MM.1S (cell line): ENCODE measurements at places on chromosomes 7 and 10.
A peak's percentile ranks its signal among the peaks of the same experiment; 100 is the strongest.

- H3K27ac ChIP-seq = no peak overlapping the region
- peaks cover 12% of the 10 kb centered on the region for H3K4me1 ChIP-seq
- no peak overlapping the region for H3K4me3 ChIP-seq
- DNase-seq = peak; percentile 47
- H3K36me3 ChIP-seq = no peaks in the 10 kb centered on the region
- no peaks in the 10 kb centered on the region for H3K27me3 ChIP-seq
Measured at GRCh38 chr7:50416527-50417182, 33.5 kb downstream of the FIGNL1 start.

GRCh38 chr10:2401459-2401858 is 664.1 kb upstream of the ADARB2 start:
- no peak for DNase-seq
- no peak overlapping the region for H3K27ac ChIP-seq
- no peaks in the 10 kb centered on the region for H3K4me1 ChIP-seq

- H3K27ac ChIP-seq = no peak overlapping the region
- no peaks in the 10 kb centered on the region for H3K4me1 ChIP-seq
- H3K27me3 ChIP-seq = no peaks in the 10 kb centered on the region
- no peaks in the 10 kb centered on the region for H3K36me3 ChIP-seq
Measured at GRCh38 chr7:29956487-29956836, 33.1 kb downstream of the SCRN1 start.

DNA sequence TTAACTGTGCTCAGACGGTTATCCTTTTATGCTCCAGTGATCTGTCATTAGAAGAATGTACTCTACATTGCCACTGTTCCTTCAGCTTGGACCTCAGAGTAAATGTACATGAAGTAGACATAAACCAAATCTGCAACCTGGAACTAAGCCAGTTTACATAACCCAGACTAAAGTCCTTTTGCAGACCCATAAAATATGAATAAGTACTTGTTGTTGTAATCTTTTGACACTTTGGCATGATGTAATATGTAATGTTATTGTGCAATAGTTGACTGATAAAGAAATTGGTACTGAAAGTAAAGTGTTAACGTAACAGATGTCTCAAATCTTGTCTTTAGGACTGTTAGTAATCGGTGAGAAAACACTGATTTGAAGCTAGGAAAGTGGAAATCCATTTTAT is 115.8 kb upstream of the SORCS1 start:
- H3K27ac ChIP-seq = no peak overlapping the region
- no peaks in the 10 kb centered on the region for H3K36me3 ChIP-seq
- H3K4me1 ChIP-seq = no peaks in the 10 kb centered on the region
- H3K4me3 ChIP-seq = no peak overlapping the region

- H3K27ac ChIP-seq = no peak overlapping the region
- H3K36me3 ChIP-seq = peaks cover 14% of the 10 kb centered on the region; the same call in 1 of the 2 replicates
- DNase-seq = no peak
- no peaks in the 10 kb centered on the region for H3K4me1 ChIP-seq
Measured at GRCh38 chr10:102358712-102359382, 36.7 kb upstream of the NFKB2 start.

- H3K27ac ChIP-seq = peak overlapping the region; percentile 93
- no peaks in the 10 kb centered on the region for H3K36me3 ChIP-seq
- H3K4me3 ChIP-seq = peak overlapping the region; percentile 24
- H3K27me3 ChIP-seq = no peaks in the 10 kb centered on the region
- H3K4me1 ChIP-seq = peaks cover 30% of the 10 kb centered on the region
- DNase-seq = peak; percentile 93
Measured at GRCh38 chr7:158005531-158005930, 582.1 kb downstream of the PTPRN2 start.

- DNase-seq = no peak
- H3K27ac ChIP-seq = no peak overlapping the region
- H3K4me3 ChIP-seq = no peak overlapping the region
- H3K27me3 ChIP-seq = no peaks in the 10 kb centered on the region
Measured at GRCh38 chr10:117431160-117431559, 55.9 kb upstream of the PDZD8 start.

GRCh38 chr10:42149027-42149700 is 489.2 kb downstream of the ZNF33B start:
- H3K4me3 ChIP-seq = no peak overlapping the region
- no peaks in the 10 kb centered on the region for H3K4me1 ChIP-seq
- no peaks in the 10 kb centered on the region for H3K27me3 ChIP-seq
- no peaks in the 10 kb centered on the region for H3K36me3 ChIP-seq

- H3K4me1 ChIP-seq = no peaks in the 10 kb centered on the region
- H3K4me3 ChIP-seq = no peak overlapping the region
- DNase-seq = no peak
- no peaks in the 10 kb centered on the region for H3K36me3 ChIP-seq
- H3K27ac ChIP-seq = no peak overlapping the region
Measured at GRCh38 chr7:82549616-82550285, 106.2 kb upstream of the CACNA2D1 start.

GRCh38 chr10:116668018-116668417 is 47.3 kb downstream of the PNLIPRP2 start:
- DNase-seq = no peak
- H3K4me1 ChIP-seq = no peaks in the 10 kb centered on the region
- H3K27ac ChIP-seq = no peak overlapping the region
- no peaks in the 10 kb centered on the region for H3K36me3 ChIP-seq

DNA sequence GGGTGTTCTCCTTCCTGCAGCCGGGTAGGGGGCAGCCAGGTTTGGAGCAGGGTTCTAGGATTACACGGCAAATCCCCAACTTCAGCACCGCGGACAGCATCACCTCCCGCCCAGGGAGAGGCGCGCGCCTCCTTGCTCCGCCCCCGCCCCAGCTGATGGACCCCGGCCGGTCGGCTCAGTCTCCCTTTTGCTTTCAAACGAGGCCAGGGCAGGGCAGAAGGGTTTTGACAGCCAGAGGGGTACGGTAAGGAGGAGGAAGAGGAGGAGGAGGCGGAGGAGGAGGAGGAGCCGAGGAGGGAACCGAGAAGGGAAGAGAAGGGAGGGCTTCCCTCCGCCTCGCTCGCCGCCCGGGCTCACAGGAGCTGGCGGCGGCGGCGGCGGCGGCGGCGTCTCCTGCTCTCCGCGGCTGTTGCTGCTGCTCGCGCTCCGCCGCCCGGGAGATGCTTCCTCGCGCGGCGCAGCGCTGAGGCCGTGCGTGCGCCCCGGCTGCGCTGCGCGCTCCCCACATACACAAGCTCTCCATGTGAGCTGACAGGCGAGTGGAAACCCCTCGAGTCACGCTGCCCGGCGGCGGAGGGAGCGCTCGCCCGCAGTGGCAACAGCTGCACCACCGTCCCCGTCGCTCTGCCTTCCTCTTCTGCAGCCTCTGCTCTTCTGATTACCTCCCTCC is 615 bp upstream of the CNTNAP2 start:
- H3K27me3 ChIP-seq = no peaks in the 10 kb centered on the region
- no peak overlapping the region for H3K27ac ChIP-seq
- no peaks in the 10 kb centered on the region for H3K36me3 ChIP-seq

- no peak overlapping the region for H3K27ac ChIP-seq
- H3K36me3 ChIP-seq = no peaks in the 10 kb centered on the region
- DNase-seq = no peak
- no peaks in the 10 kb centered on the region for H3K4me1 ChIP-seq
Measured at GRCh38 chr7:43290978-43291377, 178.5 kb downstream of the HECW1 start.

- no peaks in the 10 kb centered on the region for H3K27me3 ChIP-seq
- H3K27ac ChIP-seq = no peak overlapping the region
- H3K4me3 ChIP-seq = no peak overlapping the region
- H3K4me1 ChIP-seq = no peaks in the 10 kb centered on the region
Measured at GRCh38 chr7:91579837-91580236, 300.7 kb downstream of the MTERF1 start.

GRCh38 chr10:29946953-29947700 is 112.3 kb downstream of the JCAD start:
- DNase-seq = no peak
- H3K27me3 ChIP-seq = no peaks in the 10 kb centered on the region
- no peak overlapping the region for H3K4me3 ChIP-seq
- no peak overlapping the region for H3K27ac ChIP-seq
- H3K4me1 ChIP-seq = no peaks in the 10 kb centered on the region

GRCh38 chr10:10552948-10553347 is 464.7 kb upstream of the CELF2 start:
- no peaks in the 10 kb centered on the region for H3K36me3 ChIP-seq
- H3K27me3 ChIP-seq = no peaks in the 10 kb centered on the region
- H3K4me3 ChIP-seq = no peak overlapping the region
- no peak overlapping the region for H3K27ac ChIP-seq
- DNase-seq = no peak

DNA sequence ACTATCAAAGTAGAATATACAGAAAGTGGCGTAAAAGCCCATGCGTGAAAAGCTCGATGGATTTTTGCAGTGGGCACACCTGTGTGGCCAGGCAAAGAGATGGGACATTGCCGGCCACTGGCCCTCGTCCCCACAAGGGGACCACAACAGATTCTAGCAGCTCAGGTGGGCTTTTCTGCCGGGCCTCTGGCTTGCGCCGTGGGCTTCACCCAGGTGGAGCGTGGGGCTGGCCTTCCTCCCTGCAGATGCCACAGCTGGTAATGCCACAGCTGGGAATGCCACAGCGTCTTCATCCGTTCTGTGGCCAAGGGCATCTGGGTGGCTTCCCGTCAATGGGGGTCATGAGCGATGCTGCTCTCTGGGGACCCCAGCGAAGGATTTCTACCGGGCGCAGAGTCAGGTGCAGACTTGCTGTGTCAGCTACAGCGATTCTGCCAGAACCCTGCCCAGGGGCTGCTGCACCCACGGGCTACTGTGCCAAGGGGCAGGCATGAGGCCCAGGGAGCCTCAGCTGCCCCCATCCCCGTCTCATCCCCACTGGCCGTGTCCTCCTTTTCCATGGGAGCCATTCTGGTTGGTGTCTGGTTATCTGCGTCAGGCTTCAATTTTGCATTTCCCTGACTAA is 52.5 kb upstream of the NKX6-2 start:
- H3K27ac ChIP-seq = no peak overlapping the region
- no peak for DNase-seq
- no peak overlapping the region for H3K4me3 ChIP-seq
- no peaks in the 10 kb centered on the region for H3K4me1 ChIP-seq

DNA sequence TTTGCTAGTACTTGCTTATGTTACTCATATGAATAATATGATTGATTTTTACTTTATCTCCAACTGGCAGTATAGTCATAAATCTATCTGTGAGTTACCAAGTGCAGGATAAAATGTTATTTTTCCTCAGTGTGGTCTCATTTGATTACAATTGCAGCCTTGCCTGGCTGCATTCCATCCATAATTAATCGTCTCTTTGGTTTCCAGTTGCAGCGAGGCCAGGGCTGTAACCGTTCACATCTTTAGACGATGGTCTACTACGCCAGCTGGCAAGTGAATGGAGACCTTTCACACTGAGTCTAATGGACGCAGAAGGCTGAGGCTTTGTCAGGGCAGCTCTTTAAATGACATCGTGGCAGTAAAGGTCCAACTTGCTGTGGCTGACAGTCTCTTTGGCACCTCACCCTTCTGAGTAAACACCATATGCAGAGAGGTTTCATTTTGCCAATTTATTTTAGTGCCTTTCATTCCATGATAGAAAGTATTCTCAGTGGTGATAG is 84.0 kb downstream of the ARL4A start:
- no peak for DNase-seq
- H3K27ac ChIP-seq = no peak overlapping the region
- H3K4me3 ChIP-seq = no peak overlapping the region
- no peaks in the 10 kb centered on the region for H3K27me3 ChIP-seq
- H3K36me3 ChIP-seq = no peaks in the 10 kb centered on the region
- H3K4me1 ChIP-seq = no peaks in the 10 kb centered on the region

DNA sequence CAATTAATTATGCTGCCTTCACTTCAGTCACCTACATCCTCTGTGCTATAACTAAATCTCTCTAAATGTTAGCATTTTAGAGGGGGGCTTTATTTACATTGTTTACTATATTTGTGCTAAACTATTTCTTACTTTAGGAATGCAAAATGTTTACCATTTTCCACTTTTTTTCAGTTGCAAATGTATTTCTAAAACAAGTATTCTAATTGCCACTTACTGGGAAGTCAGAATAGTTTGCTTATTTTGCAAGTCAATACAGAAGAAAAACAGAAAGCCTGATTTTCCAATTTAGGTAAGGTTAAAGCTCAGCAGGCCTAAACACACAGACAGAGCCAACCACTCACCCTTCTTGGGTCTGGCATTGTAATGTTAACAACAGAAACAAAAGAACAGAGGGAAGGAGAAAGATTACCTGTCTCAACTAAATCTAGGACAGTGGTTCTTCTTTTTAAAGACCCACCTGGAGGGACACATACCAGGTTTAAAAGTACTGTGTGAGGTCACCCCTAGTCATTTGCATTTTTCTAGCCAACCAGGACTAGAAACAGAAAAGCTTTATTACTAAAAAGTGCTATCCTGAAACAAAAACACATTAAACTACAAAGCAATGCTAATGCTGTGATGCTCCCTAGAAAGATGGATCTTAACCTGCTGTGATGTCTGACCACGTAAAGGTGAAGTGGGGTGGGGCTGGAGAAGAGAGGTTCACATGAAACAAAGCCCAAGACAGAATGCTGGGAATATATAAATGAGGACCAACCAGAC is 178.2 kb downstream of the SLC25A13 start:
- no peak for DNase-seq
- H3K36me3 ChIP-seq = no peaks in the 10 kb centered on the region
- H3K4me1 ChIP-seq = no peaks in the 10 kb centered on the region

- peak overlapping the region; percentile 75 for H3K27ac ChIP-seq
- H3K36me3 ChIP-seq = no peaks in the 10 kb centered on the region
- DNase-seq = peak; percentile 94
Measured at GRCh38 chr10:89367529-89367928, 10.3 kb upstream of the IFIT1B start.

- no peak overlapping the region for H3K4me3 ChIP-seq
- peak; percentile 12 for DNase-seq
- H3K27me3 ChIP-seq = no peaks in the 10 kb centered on the region
- H3K36me3 ChIP-seq = no peaks in the 10 kb centered on the region
Measured at GRCh38 chr10:58543141-58543540, 30.5 kb downstream of the BICC1 start.

GRCh38 chr10:86721232-86721631 is 35.2 kb upstream of the BMPR1A start:
- no peak overlapping the region for H3K27ac ChIP-seq
- no peak overlapping the region for H3K4me3 ChIP-seq
- no peak for DNase-seq
- H3K4me1 ChIP-seq = no peaks in the 10 kb centered on the region
